ELF-1 (cell line): ENCODE measurements at places on chromosomes 12 and 14.
A peak's percentile ranks its signal among the peaks of the same experiment; 100 is the strongest.

- no peak for DNase-seq
Measured at GRCh38 chr12:71646512-71646911, 17.1 kb downstream of the ZFC3H1 start.

- DNase-seq = no peak
Measured at GRCh38 chr12:51809193-51809592, 39.3 kb downstream of the FIGNL2 start.

- DNase-seq = no peak
Measured at GRCh38 chr14:77355811-77356210, 21.1 kb downstream of the TMED8 start.

DNA sequence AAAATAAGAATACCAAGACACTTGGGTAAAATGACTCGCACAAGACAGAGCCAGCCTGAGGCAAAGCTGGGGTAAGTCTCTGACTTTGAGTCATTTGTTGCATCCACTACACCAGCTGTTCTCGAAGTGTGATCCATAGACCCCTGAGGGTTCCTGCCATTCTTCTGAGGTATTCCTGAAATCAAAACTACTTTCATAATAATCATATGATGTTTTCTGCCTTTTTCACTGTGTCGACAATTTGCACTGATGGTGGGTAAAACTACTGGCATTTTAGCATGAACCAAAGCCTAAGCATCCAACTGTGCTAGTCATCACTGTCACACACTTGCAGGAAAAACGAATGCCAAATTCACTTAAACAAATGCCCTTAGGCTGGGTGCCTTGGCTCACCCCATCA lies 135.5 kb upstream of the FUT8 start:
- DNase-seq = peak; percentile 53

DNA sequence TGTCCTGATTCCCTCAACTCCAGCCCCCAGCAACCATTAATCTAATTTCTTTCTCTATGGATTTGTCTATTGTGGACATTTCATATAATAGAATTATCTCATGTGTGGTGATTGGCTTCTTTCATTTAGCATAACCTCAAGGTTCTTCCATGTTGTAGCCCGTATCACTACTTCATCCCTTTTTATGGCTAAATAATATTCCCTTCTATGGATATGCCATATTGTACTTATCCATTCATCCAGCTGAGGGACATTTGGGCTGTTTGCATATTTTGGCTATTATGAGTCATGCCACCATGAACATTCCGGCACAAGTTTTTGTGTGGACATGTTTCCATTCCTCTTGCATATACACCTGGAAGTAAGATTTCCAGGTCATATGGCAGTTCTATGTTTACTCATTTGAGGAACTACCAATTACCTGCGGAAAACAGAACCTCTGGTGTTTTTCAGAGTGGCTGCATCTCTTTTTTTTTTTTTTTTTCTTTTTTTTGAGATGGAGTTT lies 108.7 kb upstream of the MAP1LC3B2 start:
- DNase-seq = no peak

DNA sequence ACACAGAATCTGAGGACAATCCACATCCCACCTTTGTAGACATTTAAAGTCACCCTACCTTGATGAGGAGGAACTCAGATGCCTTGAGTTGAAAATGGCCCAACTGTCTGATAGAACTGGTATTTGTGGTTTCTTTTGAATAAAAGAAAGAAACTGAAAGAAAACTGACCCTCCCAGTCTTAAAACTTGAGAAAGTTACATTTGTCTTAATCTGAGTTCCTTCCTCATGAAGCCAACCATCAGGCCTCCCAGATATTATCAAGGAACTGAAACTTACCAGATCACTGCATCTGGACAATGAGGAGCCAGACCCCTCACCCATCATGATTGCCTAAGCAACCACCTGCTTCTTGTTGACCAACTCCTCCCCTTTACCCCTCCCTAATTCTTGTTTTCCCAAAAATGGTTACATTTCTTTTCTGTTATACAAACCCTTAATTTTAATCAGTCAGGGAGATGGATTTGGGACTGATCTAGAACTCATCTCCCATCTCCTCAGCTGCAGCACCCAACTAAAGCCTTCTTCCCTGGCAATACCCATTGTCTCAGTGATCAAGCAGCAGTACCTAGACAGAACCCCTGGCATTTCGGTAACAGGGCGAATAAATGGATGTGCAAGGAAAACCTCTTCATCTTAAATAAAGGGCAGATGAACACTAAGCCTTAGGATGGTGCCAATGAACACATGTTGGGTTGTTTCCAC lies 72.0 kb upstream of the RESF1 start:
- no peak for DNase-seq

- no peak for DNase-seq
Measured at GRCh38 chr14:44700694-44701093, 193.6 kb upstream of the FSCB start.

DNA sequence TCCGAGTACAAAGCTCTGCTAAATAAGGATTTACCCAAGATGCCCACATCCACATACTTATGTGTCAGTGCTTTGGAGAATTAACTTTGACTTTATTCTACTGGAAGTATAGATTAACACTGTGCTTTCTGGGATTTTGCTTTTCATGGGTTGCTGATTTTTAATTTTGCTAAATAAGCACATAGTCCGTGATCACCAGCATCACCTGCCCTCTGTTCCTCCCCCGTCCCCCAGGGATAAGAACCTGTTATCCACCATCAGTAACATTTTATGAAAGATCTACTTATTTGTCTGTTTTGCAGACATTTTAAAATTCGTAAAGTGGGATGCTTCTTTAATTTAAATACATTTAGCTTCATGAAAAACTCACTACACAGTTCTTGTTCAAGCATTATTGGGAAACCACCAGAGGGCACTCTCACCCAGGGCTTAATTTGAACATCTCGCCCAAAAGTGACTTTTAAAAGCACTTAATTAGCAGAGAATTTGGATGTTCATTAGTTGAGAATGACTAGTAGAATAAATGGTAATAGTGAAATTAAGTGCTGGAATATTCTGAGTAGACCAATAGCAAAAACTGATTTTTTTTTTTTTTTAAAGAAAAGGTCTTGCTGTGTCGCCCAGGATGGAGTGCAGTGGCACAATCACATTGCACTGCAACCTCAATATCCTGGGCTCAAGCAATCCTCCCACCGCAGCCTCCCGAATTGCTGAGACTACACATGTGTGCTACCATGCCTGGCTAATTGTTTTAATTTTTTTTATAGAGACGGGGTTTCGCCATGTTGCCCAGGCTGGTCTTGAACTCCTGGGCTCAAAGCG lies 35.7 kb downstream of the MRPL42 start:
- DNase-seq = peak; percentile 12

- DNase-seq = peak; percentile 21
Measured at GRCh38 chr14:69928111-69928523, 48.9 kb downstream of the SMOC1 start.

DNA sequence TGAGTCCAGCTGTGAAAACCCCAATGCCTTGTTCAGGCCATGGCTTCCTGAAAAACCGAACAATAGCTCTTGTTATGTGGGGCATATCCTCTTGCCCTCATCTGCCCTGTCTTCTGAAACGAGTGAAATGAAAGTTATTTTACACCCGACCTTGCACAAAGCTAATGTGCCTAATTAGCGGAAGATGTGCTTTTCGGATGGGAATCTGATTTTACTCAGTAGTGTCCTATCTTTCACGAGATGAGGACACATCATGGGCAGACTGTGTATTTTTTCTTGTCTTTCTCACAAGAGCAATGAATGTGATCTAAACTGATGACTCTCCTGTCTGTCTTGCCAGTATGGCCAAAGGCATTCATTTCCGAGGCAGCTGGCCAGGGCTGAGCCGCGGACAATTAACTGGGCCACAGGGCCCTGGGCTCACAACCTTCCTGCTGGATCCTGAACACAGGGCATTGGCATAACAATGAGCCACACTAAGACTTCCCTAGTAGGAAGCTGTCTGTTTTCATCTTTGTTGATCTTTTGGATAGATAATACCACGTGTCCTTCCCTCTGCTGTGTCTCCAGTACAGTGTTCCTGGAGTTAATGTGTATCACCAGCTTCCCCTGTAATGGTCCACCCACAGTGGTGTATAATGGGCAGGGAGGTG lies 86.0 kb upstream of the HIF1A start:
- DNase-seq = peak; percentile 88

- no peak for DNase-seq
Measured at GRCh38 chr14:91258011-91258618, 13.6 kb upstream of the GPR68 start.

GRCh38 chr12:75862692-75863471 lies 168.7 kb downstream of the PHLDA1 start:
- DNase-seq = no peak

DNA sequence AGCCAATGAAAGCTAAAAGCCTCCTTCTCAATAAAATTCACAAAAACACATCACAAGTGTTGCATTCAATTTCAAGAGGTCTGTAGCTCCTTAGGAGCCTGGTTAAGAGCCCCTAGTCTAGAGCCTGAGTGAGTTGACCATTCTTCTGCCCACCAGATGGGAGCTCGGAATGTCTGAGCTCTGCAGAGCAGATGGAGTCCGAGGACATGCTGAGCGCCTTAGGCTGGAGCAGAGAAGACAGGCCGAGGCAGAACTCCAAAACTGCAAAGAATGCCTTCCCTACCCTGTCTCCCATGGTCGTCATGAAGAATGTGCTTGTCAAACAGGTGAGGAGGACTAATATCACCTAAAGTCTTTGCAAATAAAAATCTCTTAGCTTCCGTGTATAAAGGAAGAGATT lies 11.6 kb downstream of the CIPC start:
- peak; percentile 59 for DNase-seq

DNA sequence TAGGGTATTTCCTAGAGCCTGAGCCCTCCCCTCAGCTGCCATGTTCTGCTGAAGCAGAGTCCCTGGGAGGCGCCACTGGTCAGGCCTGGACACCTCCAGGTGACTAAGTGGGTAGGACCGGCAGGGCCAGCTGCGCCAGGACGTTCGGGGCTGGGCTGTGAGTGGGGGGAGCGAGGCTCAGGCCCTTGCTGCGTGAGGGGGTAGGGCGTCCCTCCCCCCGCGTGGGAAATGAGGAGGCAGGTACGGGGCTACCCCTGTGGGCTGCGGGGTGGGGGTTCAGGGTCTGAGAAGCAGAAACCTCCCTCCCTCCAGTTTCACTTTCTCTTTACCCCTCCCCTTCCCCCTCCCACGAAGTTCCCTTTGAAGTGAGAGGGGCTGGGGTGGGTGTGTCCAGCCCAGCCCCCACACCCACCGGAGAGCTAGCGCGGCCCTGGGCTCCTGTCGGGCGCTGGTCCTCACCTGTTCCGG lies 22.1 kb upstream of the KIF26A start:
- DNase-seq = no peak

DNA sequence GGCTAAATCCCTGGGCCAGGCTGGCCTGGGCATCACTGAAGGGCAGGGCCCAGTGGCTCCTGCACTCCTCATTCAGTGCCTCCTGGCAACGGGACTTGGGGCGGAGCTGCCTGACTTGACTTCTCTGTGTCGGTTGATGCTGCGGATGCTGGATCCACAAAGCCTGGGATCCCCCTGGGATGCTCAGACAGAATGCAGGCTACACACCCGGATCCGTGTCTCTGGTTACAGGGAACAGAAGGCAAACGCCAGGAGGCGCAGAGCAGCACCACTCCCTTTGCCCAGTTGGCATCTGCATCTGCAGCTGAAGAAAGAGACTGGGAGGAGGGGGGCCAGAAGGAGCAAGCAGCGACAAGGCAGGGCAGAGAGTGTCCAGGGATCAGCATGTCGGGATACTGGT lies 154.5 kb upstream of the FKBP4 start:
- DNase-seq = no peak

DNA sequence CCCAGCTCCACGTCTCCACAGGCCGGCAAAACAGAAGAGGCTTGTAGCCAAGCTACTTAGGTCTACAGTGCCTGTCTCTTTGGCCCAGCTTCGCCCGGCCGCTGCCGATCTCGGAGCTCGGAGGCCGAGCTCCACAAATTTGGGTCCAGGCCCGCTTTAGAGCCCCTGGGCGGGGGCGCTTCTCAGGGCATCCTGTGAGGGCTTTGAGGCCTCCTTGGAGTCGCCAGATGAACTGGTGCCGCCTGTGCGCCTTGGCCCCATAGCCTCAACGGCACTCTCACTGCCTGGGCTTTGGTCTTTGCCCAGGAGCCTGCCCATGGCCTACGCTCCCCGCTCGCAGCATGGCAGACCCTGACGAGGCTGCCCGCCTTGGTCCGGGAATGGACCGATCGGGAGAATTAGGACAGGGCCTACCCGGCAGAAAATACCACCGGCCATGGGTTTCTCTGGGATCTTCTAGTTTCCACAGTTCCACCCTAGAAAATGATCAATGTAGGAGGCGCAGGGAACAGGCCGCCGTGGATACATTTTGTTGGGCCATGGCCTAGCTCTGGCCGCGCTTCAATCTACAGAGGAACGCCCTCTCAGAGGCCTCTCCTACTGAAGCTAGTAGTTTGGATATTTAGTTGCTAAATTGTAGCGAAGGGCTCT lies 953 bp upstream of the NKX2-8 start:
- DNase-seq = no peak

DNA sequence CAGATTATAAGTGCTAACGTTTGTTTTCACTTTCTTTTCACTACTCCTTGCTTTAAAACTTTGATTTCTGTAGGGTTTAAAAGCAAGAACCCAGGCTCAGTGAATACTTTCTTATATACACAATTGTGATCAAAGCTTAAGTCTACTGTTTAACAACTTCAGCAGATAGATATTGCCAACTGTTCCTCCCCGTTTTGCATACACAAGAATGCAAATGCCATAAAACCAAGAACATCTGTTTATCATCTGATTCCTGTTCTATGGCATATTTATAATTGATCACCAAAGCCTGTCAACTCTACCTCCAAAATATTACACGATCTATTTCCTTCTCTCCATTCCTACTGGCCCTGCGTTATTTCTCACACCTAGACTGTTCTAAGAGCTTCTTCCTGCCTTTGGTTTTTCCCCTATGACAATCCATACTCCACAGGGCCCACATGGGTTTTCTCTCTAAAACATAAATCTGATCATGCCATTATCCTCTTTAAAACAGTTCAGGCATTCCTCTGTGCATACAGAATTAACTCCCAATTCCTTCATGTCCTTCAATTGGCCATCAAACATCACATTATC lies 15.9 kb downstream of the MED13L start:
- no peak for DNase-seq

DNA sequence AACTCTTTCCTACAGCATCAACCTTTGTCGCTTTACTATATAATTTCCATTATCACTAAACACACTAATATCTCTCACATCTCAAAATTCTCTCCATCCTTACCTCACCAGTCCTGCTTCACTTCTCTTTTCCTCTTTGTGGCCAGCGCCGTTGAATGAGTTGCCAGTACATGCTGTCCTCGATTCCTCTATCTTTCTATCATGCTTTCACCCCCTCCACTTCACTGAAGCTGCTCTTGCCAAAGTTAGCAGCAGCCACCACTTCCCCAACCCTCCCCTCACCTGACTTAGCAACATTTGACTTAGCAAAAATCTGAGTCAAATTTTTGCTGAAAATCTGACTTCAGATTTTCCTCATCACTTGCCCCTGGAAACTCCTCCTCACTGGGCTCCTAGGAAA lies 210.4 kb downstream of the ANO6 start:
- no peak for DNase-seq

DNA sequence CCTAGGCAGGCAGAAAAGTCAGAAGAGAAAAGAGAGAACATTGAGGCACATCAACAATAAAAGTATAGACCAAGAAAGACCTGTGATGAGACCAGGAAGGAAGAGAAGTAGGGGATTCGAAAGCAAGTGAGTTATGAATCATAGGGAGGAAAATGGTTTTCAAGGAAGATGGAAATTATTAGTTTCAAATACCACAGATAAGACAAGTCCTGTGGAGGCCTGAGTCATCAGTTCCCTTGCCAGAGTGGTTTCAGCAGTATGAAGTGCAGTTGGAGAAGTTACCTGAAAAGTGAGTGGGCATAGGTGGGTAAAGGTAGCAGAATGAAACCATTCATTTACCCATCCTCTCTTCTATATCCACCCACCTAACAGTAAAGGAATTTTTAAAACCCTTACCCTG lies 25.2 kb upstream of the TSPAN8 start:
- no peak for DNase-seq

- no peak for DNase-seq
Measured at GRCh38 chr14:36194663-36195062, 18.1 kb upstream of the PTCSC3 start.
